Suppressor macrophage treated with lipopolysaccharide for 1 hour (primary cell): ENCODE measurements at places on chromosomes 6 and 20.

DNA sequence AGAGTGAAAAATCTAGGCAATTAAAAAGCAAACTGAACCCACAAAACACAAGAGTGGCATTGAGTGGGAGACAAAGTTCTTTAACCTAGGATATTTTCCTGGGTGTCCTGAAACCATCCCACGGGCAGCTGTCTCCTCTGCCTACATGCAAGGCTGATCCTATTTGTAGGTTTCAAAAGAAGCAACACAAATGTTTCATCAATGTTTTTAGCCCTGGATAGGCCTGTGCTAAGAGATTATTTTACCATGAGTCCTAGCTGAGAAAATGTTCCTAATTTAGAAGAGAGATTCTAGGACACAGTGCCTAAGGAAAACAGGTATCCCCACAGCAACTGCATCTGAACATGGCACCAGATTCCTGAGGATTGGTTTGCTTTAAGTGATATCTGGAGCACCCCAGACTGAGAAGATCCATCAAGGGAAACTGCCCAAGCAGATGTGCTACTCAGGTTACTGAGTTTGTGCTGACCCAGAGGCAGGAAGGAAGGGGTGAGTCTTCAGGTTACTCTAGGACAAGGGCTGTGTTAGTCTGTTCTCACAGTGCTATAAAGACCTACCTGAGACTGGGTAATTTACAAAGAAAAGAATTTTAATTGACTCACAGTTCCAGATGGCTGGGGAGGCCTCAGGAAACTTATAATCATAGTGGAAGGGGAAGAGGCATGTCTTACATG, 111.6 kb upstream of the UST start:
- DNase-seq: no peak

- DNase-seq: peak; percentile 53
Measured at GRCh38 chr6:14455427-14455826, 337.9 kb downstream of the CD83 start.

GRCh38 chr6:139030228-139030963, 1.9 kb downstream of the ABRACL start:
- DNase-seq: peak; percentile 76

- peak; percentile 61 for DNase-seq
Measured at GRCh38 chr6:12250383-12250770, 39.8 kb upstream of the EDN1 start.

DNA sequence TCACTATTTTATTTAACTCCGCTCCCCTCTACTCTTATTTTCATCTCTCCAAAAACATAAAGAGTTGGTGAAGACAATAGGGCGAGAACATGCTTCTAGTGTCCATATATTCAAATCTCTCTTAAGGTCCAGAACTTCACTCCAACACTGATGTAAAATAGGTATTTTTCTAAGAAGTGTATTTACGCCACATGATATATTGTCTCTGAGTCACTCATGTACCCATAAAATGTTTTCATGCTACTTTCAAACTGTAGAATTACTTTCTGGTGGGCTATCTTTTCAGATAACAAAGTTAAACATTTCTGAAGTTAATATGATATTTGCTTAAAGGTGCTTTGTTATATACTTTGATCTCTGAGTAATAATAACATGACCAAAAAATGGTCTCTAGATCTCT, 124.1 kb upstream of the IFNGR1 start:
- no peak for DNase-seq

GRCh38 chr6:134719286-134719685, 230.6 kb downstream of the ALDH8A1 start:
- DNase-seq: peak; percentile 49

DNA sequence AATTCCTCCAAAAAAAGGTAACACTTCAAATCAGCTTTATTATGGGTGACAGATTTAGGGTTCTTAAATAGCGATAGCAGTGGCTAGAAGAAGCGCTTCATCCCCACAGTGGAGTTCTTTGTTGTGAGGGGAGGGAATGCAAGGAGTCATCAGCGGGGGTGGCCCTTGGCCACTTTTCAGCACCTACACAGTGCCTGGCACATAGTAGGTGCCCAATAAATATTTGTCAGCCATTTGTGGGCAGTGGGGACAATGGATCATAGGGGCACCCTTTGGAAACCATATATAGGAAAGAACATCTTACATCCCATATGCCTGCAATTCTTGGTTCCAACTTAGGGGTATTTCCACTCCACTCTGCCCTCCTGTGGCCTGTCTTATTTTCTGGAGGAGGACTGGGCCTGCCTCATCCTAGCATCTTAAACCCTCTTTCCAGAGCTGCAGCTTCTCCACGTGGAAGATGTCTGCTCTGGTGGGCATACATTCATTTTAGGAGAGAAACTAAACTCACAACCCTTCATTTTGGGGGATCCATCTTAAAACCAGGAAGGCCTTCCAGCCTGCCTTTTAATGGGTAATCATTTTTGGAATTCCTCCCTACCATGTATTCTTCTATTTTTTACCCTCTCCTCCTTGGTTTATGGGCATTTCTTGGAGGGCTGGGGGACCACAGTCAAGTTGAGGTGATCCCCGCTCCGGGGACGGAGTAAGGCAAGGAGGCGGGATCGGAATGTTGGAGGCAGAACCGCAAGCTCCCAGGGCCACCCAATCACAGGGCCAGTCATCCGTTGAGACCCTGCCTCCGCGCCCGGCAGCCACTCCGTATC, 2.6 kb upstream of the GPSM3 start:
- peak; percentile 69 for DNase-seq

- DNase-seq: no peak
Measured at GRCh38 chr6:56594699-56595098, 48.0 kb downstream of the DST start.

DNA sequence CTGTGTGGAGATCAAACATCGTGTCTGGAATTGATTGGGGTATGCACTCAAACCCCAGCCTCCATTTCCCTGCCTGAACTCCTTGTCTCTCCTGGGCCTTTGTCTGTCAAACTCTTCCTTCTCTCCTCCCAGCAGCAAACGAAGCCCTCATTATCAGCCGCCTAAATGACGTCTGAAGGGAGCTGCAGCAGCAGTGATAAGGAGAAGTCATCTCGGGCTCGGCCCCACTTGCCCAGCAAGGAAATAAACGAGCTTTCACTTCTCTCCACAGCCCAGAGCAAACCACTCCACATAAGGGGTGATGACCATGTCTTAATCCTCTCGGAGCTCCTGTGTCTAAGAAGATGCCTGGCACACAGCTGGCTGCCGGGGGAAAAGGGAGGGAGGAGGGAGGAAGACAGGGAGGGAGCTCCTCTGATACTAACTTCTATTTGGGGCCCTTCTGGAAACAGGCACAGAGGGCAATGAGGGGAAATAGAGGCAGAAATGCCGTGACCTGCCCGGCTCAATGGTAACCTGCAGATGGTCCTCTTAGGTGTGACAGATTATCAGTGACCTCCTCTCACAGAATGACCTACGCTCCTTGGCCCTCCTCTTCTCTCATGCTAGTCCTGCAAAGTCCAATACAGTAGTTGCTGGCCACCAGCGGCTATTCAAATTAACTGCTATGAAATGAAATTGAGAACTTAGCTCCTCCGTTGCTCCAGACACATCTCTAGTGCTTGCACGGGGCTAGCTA, 100.4 kb downstream of the PXDC1 start:
- peak; percentile 20 for DNase-seq

DNA sequence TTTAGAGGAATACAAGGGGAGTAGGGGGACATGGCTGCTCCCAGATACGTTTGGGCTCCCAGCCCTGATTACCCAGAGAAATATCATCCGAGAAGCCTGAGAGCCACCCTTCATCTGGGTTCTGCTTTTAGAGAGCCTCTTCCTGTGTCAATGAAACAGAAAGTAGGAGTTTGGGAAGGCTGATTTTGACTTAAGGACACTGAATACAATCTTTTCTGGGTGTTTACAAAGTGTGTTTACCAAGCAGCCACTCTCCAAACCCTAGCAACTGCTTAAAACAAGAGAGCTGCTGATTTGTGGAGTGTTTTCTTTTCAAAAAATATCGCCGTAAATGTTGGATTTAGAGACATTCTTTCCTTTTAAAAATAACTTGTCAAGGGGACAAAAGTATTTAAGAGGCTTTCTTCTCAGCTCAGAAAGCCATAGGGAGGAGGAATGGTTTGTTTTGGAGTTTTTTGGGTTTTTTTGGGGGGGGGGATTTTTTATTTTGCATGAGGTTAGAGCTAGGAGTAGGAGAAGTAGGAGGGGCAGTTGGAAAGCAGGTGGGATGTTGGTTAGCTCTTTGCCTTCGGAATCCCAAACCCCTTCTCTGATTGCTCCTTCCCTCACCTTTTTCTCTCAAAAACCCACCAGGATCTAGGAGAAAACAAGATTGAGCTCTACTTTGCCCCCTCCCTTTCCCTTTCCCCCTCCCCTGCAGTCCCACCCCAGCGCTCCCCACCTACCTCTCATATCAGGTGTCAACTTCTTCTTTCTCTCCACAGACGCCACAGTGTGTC, 12.4 kb downstream of the MAFB start:
- peak; percentile 68 for DNase-seq

- no peak for DNase-seq
Measured at GRCh38 chr6:106724337-106724736, 95.0 kb downstream of the QRSL1 start.

GRCh38 chr20:53718142-53719021, 124.7 kb upstream of the ZNF217 start:
- no peak for DNase-seq

DNA sequence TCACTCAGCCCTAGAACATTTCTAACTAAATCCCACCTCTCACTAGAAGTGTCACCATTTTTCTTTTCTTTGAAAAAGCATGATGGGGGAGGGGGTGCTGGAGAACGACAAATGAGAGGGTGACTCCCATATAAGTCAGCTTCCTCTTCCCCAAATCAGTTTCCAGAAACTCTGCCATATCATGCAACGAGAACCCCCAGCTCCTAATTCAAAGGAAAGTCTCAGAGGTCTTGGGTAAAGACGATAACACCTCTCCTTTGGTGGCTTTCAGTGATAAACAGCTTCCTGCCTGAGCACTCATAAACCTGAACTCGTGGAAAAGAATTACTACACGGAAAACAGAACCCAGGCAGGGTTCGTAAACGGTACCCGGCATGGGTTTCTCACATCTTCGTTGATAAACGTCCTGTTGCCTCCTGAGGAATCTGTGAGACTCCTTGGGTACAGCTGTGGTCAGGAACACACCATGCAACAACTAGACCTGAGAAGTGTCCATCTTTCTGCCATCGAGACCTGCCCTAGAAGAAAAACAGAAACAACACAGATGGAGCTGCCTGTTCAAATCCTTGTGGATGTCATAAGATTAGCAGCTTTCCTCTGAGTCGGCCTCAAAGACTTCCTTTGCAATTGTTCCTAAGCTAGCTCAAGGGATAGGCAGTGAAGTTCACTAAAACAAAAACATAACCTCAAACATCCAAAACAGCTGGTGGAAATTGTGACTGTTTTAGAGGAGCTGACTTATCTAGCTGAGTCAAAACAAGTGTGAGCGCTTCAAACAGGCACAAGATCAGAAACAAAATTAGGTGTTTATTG, 185.8 kb upstream of the PRDM1 start:
- DNase-seq: peak; percentile 70

GRCh38 chr20:18416486-18416885, 50.3 kb downstream of the DZANK1 start:
- no peak for DNase-seq

- no peak for DNase-seq
Measured at GRCh38 chr6:33851959-33852358, 48.2 kb upstream of the MLN start.

DNA sequence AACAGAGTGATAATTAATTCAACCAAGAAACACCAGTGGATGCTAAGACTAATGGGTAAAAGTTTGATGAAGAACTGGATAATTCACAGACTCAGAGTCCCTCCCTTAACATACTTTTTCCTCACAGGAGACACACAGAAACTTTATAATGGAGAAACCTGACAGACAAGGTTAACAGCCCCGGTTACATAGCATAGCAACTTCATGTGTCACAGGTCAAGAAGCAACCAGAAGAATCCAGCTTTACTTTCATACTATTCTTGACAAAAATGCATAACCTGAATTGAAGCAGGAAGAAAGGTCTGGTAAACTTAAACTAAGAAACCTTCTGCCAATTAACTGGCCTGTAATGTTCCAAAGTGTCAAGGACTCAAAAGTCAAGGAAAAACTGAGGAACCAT, 375.9 kb downstream of the RNF144B start:
- no peak for DNase-seq

DNA sequence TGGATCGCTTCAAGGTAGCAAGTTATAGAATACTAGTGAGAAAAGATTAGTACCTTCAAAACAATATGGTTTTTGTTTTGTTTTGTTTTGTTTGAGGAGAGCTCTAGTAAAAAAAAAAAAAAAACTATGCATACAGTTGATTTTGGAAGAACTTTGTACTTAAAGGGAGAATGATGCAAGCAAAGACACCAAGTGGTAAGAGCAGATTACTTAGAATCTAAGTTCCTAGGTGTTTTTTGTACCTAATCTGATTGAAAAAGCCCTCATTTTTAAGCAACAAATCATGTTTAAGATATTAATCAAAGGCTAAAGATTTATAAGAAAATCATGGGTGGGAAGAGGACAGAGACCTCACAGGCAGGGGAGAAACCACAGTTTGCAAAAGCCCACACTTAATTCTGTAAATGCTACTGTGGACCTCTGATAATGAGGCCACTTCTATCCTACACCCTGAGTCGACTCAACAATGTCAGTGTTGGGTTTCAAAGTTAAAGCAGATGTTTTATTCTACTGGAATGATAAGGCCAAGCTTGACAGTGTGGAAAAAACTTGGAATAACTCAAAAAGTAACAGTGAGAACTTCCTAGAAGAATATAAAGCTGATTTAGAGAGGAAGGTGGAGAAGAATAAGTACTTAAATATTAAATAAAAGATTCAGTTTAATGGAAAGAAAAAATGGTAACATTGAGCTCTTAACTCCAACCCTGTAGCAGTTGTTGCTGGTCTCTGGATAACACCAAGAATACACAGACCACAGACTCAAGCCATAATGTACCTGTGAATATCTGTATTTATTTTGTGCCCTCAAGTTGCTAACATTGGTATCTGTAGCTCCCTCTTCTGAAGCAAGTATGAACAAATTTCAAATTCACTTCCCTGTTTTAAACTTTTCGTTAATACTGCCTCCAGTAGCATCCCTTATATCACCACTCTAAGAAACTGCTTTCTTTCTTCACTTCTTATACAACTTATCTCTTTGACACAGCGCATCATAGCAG, 1047.8 kb downstream of the EPHA7 start:
- no peak for DNase-seq

DNA sequence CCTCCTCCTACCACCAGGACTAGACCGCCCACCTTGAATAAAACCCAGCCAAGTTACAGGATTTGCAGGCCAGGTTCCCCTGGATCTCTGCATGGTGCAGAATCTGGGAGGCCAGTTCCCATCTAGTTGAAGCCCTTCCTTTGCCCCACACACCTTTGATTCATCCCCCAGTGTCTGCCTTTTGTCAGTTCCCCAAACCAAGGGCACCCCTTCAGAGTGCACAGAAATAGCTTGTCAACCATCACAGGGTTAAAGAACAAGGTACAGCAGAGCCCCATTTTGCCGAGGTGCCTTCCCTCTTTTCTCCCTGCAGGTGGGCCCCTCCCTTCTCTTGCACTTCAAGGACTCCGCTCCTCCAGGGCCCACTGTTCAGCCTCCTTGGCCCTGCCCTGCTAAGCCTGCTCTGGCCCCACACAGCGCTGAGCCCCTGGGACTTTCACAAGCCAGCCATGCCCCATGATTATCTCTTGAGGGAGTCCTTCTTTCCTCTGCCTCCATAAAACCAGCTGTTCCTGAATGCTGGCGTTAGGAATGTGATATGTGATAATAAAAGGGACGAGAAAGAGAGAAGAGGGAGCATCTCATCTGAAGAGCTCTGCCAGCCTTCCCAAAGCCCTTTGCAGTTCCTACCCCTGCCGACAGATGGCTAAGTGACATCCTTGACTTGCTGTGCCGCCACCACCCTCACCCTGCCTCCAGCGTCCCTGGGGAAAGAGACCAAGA, 280.3 kb downstream of the CDC5L start:
- DNase-seq: peak; percentile 37
